Posterior cingulate gyrus (tissue), 11 donors: ENCODE measurements at places on chromosomes 4 and X.

GRCh38 chr4:182538031-182538430, 294.8 kb downstream of the TENM3 start:
- DNase-seq: no peak

DNA sequence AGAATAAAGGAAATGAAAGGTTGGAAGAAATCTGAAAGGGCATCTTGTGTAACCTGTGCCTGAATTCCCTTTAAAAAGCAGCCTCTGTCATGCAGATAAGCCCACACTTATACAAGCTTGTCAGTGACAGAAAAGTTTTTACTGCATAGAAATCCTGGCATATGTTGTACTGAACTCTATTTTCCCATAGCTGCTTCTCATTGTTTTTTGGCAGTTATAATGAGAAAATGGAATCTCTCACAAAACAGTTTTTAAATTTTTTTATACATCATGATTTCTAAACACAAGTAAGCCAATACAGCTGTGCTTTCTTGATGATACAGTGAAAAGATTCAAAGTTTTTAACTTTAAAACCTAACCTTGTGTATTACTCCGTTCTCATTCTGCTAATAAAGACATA, 511.4 kb upstream of the ARX start:
- DNase-seq: no peak

DNA sequence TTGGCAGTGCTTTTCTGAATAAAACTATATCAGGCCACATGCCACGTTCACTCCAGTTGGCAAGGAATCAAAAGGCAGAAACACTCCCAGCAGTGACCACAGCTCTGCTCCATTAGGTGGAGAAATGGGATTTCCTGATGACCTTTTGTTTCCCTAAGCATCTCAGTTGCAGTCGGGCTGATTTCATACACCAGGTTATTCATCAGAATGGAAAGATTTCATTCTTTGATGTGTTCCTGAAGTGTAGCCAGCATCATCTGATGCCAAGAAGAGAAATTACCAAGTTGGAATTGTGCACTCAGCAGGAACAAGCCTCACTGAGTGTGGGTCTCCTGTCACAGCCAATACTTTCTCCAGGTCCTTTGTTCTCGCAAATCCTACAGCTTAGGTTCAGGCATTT, 193.7 kb downstream of the SPATA18 start:
- DNase-seq: no peak

DNA sequence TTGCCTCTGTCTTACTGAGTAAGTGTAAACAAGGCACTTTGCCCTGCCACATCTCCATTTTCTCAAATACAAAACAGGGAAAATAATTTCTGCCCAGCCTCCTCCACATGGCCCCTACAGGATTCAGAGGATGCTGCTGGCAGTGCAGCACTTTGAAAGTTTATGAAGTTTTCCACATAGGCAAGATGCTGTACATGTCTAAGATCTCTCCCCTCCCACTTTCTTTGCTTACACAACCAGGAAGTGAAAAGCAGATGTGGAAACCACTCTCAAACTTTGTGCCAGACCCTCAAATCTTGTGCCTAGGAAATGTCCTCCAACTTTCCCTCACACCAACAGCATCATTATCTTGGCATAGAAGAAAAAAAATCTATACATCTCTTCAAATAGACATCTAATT, 257.0 kb upstream of the LDB2 start:
- no peak for DNase-seq

GRCh38 chrX:6384371-6384770, 150.5 kb downstream of the VCX3A start:
- peak; percentile 22 for DNase-seq

DNA sequence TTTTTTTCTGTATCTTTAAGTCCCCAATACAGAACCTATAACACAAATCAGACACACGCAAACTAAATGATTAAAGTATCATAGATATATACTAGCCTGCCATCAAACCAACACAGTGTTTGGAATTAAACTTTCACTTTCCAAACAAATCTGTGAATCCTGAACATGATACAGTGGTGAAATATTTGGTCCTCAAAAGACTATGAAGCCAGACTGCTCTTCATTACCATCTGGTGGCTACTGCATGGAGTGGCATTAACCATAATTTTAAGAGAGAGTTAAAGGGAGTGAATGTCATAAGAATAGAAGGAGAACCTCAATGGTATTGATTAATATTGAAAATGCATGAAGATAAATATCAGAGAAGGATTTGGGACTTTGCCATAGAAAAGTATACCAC, 9.2 kb upstream of the GABRA4 start:
- no peak for DNase-seq

- DNase-seq: no peak
Observed at GRCh38 chr4:101500742-101501141, 153.4 kb upstream of the PPP3CA start.

DNA sequence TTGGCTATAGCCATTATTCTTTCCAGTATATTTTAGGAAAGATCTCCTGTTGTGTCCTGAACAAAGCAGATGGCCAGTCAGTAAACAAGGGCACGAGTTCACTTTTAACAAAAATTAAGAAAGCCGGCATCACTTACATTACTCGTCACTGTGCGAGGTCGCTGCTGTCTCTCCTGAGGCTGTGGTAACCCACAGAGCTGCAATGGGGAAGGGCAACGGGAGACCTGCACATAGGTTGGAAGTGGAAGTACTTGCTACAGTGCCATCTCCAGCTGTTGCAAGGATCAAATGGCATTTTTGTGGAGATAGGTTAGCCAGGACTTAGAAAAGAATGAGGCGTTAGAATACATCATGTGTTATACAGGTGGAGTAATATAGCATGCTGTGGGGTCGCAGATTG, 132.2 kb downstream of the KLHL8 start:
- DNase-seq: no peak

DNA sequence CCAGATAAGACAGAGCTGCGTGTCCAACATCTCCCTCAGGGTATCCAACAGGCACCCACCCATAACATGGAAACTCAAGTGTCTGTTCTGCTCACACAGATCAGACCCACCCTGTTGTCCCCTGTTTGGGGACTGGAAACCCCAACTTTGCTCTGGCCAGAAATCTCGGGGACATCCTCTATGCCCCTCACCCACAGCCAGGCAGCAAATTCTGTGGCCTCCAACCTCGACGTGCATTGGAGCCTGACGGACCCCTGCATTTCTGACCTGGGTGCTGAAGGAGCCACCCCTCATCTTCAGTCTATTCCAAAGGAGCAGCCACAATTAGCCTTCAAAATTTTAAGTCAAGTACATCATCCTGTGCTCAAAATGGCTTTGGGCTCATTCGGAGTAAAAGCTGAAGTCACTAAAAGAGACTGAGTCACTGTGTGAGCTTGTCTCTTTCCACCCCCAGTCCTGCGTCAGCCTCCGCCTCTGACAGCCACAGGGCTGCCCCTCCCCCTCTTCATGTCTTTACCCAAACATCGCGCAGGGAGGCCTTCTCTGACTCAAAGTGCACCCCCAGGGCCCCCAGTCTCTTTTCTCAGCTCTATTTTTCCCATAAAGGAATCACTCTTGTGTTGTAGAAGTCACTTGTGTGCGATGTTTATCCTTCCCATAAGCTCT, 24.4 kb upstream of the PDE6B start:
- no peak for DNase-seq

DNA sequence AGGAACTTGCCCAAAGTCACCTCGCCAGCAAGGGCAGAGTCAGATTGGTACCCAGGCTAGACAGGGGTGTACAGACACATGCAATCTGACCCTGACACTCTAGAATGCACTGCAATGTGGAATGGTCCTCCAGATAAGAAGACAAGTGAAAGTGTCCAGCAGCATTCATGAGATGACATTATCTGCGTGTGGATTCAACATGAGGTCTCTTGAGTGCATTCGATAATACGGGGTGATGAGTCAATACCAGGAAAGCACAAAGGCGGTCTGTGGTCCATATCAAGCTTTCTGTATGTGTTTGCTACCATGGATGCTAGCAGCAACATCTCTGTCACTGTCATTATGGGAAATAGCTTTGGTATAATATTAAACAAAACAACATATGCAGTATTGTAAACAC, 6.8 kb upstream of the XAGE3 start:
- DNase-seq: no peak

DNA sequence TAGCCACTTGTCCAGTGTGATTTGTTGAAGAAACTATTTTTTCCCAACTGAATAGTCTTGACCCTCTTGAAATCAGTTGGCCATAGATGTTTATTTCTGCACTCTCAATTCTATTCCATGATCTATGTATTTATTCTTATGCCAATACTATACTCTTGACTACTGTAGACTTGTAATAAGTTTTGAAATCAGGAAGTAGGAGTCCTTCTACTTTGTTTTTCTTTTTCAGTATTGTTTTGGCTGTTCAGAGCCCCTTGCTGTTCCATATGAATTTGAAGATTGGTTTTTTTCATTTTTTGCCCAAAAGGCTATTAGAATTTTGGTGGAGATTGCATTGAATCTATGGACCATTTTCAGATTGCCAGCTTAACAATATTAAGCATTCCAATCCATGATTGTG, 10.2 kb downstream of the SAP30 start:
- no peak for DNase-seq

GRCh38 chrX:119880076-119880475, 8.4 kb downstream of the NDUFA1 start:
- no peak for DNase-seq

DNA sequence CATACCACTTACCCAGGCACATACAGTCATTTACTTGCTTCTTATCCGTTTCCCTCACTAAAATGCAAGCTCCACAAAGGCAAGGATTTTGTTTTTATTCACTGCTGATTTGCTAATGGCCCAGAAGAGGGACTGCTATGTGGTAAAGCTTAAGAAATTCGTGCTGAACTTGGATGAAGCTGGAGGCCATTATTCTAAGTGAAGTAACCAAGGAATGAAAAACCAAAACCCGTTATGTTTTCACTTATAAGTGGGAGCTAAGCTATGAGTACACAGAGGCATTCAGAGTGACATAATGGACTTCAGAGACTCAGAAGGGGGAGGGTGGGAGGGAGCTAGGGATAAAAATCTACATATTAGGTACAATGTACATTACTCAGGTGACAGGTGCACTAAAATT, 47.2 kb downstream of the RAB33B start:
- DNase-seq: no peak

DNA sequence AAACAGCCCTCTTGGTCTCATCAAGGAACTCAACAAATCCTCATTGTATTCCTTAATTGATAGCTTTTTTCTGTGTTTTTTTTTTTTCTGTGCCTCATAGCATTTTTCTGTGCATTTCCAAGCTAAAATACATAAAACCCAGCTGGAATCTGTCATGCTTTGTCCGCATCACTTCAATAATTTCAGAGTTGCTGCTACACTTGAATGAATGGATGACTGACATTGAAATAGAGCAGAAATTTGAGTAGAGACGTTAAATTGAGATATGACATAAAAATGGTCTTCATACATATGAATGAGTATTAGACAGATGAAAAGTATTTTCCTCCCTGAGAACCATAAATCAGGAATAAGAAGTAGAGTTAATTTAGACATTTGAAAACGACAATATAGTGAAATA, 593.2 kb downstream of the TMA16 start:
- no peak for DNase-seq

GRCh38 chr4:57672846-57673433, 562.8 kb upstream of the IGFBP7 start:
- DNase-seq: no peak

- DNase-seq: peak; percentile 55
Observed at GRCh38 chr4:52659722-52660261, 691 bp upstream of the USP46 start.

DNA sequence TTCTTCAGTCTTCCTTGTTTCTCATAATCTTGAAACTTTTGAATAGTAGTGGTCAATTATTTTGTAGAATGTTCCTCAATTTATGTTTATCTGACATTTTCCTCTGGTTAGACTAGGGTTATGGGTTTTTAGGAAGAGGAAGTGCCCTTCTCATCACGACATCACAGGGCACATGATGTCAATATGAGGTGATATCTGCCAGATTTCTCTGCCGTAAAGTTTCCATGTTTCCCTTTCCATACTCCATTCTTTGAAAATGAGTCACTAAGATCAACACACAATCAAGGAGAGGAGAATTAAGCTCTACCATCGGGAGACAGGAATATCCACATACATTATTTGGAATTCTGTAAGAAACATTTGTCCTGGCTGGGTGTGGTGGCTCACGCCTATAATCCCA, 28.4 kb downstream of the RP2 start:
- DNase-seq: no peak

- DNase-seq: no peak
Observed at GRCh38 chr4:114028071-114028470, 48.6 kb upstream of the ARSJ start.

GRCh38 chr4:176236946-176237345, 32.1 kb downstream of the ASB5 start:
- no peak for DNase-seq

DNA sequence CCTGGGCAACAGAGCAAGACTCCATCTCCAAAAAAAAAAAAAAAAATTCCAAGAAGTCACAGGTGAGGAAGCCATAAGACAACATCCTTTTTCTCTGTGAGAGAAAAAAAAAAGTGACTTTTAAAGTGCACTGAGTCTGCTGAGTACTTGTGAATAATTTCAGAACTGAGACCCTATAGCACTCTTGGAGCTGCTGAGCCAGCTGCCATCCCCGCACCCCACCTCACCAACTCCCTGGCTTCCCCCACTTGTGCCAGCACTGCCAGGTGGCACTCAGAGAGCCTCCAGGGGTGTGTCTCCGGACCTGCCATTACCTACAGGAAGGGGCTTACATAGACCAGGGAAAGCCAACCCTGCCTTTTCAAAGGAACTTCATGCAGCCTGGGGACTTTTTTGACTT, 39.2 kb upstream of the HS3ST1 start:
- no peak for DNase-seq

DNA sequence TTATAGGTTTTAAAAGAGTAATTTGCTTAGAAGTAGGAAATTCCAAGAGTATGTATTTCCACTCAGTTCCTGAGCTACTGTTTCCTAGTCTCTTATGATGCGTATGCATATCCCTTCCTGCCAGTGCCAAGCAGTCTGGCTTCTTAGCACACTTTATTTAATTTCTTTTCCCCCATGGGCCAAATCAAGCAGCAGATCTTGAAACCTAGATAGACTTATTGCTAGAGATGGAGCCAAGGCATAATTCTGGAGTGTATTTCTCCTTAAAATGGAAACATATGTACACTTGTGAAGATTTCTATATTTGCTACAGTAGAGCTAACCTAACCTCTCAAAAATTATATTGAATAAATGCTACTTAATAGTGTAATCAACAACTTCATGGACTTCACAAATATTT, 2337.6 kb downstream of the PCDH7 start:
- DNase-seq: no peak

GRCh38 chrX:107676559-107677378, 48.5 kb downstream of the PRPS1 start:
- no peak for DNase-seq

DNA sequence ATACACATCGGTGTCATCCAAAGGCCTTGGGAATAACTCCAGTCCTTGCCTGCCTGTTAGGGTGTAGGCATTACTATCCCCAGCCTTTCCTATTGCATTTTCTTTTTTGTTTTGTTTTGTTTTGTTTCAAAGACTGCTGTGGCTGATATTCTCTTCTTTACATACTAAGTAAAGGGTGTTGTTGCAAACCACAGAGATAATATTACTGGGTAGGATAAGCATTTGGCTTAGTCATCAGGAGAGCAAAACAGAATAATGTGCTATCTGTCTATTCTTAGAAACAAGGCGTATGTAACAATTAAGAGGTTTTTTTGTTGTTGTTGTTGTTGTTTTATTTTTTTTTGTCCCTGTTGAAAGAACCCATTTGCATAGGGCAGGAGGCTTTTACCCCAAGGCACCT, 41.8 kb downstream of the UGT2B28 start:
- no peak for DNase-seq
